Activated CD8-positive, alpha-beta memory T cell treated with anti-CD3 and anti-CD28 coated beads, Interleukin-2, amount 50 U/mL, for 48 hours (primary cell): ENCODE measurements at places on chromosomes 12 and 14.

GRCh38 chr14:74963178-74963704 is 7.8 kb upstream of the PGF start:
- no peak for DNase-seq

GRCh38 chr12:98238515-98239130 is 276.8 kb upstream of the TMPO start:
- no peak for DNase-seq

- DNase-seq, result no peak
Observed at GRCh38 chr14:38870296-38870836, 232.7 kb downstream of the SEC23A start.

DNA sequence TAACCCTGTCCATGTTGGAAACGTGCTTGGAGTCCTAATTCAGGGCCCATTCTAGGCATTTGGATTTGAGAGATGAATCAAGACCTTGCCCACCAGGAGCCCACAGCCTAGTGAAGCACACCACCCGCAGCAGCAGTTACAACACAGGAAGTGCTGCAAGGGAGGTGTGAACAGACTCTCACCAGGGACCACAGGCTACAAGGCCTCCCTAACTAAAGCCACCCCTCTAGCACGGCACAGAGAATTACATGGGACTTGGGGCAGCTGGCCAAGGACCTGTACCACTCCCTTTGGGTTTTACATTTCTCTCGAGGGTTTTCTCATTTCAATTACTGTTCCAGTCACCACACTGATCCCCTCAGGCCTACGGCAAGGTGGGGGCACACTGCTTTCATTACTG is 49.5 kb upstream of the FOXN3 start:
- DNase-seq, result peak; percentile 67

GRCh38 chr12:50727466-50727865 is 36.4 kb upstream of the ATF1 start:
- no peak for DNase-seq

DNA sequence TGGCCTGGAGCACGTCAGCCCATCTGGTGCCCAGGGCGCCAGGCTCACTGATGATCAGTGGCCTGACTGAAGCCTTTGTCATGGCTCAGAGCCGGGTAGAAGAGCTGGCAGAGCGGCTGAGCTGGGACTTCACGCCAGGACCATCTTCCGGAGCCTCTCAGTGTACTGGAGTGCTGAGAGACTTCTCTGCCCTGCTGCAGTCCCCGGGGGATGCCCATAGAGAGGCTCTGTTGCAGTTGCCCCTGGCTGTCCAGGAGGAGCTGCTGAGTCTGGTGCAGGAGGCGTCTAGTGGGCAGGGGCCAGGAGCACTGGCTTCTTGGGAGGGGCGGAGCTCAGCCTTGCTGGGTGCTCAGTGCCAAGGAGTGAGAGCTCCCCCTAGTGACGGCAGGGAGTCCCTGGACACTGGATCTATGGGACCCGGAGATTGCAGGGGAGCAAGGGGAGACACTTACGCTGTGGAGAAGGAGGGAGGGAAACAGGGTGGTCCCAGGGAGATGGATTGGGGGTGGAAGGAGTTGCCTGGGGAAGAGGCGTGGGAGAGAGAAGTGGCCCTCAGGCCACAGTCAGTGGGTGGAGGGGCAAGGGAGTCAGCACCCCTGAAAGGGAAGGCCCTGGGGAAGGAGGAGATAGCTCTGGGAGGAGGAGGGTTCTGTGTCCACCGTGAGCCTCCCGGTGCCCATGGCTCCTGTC is 2.0 kb downstream of the KHNYN start:
- DNase-seq, result peak; percentile 95

GRCh38 chr12:9032202-9032964 is 43.0 kb downstream of the KLRG1 start:
- no peak for DNase-seq

DNA sequence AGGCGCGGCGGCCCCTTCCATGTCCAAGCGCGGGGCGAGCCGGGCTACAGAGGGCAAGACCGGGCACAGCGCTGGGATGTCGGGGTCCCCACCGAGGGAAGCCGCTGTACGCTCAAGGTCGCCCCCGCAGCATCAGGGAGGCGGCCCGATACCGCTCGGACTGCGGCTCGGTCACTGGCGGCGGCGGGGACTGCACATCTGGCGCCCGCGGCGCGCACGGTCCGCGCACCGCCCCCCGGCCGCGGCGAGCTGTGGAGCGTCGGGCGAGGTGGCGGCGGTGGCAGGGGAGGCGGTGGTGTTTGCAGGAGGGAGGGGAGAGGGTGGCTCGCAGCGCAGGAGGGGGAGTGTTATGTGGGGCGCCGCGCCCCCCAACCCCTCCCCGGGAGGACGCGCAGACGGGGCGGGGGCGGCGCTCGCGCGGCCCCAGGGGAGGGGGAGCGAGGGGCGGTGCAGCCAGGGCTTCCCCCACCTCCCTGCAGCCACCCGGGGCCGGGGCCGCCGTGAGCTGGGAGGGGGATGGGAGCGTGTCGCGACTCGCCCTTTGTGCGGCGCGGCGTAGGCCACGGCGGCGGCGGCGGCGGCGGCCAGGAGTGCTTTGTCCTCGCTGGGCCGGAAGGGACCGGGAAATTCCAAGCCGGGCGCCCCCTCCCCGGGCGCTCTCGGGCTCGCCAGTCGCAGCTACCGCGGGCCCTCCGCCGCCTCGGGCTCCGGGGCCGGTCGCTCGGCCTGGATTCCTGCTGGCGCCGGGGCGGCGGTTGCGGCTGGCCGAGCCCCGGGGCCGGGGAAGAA is at the start of gene NUAK1:
NUAK1 (minus strand) TSS at position 322 of the 789 bp plus-strand sequence; CDS start at position 21, 301 bp downstream.
- DNase-seq, result peak; percentile 54

DNA sequence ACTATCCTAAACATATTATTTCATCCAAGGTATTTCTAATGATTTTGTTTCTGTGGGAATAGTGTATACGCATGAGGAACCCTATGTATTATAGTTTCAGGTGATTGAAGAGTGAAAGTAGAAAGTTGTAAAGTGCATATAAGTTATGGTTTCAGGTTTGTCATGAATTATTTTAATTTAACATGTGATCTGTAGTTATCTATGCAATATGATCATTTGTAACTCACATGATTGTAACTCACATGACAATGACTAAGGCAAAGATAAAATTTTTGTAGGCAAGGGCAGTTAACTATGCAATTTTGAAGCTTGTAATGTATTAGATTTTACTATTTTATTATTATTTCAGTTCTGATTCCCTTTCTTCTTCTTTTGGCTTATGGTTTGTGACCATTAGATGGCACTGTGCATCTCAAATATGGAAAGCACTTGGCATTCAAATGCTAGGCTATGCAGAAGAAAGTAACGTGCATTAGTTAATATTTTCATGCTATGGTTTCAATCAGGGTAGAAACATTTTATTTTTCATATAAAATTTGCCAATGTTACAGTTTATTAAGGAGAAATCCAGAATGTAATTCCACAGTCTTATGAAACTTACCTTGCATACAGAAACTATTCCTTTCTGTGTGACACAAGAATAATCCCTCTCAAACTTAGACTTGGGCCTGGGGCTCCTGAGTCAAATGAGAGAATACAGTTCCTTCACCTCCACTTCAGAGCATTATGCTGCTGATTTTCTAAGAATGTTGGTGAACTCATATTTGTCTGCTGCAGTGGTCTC is 15.8 kb upstream of the TMEM30B start:
- no peak for DNase-seq

GRCh38 chr12:96212456-96213375 is 18.5 kb downstream of the ELK3 start:
- peak; percentile 46 for DNase-seq

- no peak for DNase-seq
Observed at GRCh38 chr12:124083708-124084107, 110.7 kb downstream of the ZNF664 start.

DNA sequence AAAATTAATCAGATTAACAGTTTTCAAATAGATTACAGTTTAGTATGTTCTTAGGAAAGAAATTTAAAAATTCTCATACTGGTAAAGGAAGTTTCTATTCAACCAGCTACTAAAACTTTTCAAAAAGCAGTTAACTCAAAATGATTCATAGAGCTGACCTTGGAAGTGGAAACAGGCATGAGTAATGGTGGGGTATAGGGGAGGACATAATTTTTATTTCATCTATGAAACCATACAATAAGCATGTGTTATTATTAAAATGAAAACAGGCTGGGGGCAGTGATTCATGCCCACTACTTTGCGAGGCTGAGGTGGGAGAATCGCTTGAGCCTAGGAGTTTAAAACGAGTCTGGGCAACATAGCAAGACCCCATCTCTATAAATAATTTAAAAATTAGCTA is 73.0 kb downstream of the DNAI7 start:
- DNase-seq, result no peak

GRCh38 chr12:66726556-66726955 is 47.7 kb upstream of the GRIP1 start:
- DNase-seq, result no peak

GRCh38 chr14:101087614-101088394 is 184.3 kb upstream of the RTL1 start:
- peak; percentile 23 for DNase-seq

GRCh38 chr14:33612197-33612505 is 338.7 kb downstream of the EGLN3 start:
- no peak for DNase-seq

DNA sequence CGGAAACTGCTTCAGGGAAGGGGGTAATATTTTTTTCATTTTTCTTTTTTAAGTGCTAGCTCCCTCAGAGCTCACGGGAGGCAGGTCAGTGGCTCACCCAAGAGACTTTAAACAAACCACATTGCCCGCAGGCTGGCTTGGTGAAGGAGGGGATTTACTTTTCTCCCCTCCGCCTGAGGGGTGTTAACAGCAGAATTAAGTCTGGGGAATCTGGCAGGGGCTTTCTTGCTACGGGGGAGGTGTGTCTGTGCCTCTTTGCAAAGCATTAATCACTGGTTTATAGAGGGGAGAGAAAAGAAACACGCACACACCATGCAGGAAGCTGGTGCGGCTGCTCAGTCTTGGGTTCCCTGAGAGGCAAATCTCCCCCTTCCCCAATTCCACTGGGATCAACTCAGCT is 26.2 kb upstream of the TBX3 start:
- DNase-seq, result no peak

GRCh38 chr12:105848286-105848685 is 290.5 kb downstream of the NUAK1 start:
- DNase-seq, result no peak

DNA sequence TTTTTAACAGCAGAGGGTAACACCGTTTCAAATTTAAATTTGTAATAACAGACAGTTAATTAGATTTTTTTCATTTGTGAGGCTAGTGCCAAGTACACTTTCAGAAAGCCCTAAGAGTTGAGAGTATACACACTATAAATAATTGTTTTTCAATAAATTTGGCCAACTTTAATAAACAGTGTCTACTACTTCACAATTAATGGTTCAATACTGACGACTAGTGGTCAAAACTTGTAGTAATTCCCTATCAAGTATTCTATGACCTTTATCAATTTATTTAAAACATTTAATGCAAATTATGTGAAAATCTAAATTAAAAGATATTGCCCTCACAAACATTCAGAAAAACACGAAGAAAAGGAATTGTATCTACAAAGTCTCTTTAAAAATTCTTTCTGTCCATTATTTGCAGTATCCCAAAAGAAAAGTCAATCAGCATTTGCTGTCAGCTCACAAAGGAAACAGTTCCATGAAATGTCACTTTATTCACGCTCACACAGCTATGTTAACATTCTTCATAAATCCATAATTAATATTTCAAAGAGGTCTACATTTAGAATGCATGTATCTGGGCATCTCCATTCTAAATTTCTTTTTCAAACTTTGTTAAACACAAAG is 91.2 kb downstream of the CEP128 start:
- no peak for DNase-seq

DNA sequence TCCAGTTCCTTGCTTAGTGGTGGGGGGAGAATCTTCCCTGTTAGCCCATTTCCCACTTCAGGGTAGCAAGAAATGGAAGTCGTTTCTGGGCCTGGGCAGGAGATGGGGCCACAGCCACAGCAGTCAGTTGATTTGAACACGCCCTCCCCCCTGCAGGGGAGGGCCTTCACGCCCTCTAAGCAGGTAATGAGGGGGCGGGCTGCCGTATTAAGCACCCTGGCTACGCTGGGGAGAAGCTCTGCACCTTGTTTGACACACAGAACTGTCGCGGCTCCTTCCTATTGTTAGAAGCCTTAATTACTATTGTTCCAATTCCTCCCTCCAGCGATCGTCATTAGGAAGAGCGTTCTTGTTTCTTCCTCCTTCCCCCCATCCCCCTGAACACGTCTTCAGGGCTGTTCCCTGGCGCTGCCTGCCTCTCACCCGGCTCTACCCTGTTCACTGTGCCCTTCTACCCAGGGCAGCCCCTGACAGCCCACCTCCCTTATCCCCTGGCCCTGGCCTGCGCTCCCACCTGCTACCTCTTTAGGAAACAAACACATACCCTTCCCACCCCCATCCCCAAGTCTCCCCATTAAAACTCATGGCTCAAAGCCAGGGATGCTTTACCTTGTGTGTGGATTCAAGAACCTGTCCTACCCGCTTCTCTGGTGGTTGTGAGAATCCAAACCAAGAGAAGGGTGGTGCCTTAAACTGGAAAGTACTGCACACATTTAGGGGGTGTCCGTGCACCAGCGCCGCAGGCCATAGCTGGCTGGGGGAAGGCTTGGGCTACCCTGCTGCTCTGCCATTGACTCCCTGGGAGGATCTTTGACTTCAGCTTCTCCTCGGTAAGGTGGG is 137.6 kb downstream of the TSPAN9 start:
- no peak for DNase-seq

GRCh38 chr14:80323038-80323665 is 111.8 kb upstream of the DIO2 start:
- no peak for DNase-seq

GRCh38 chr12:40742041-40742440 is 49.8 kb downstream of the CNTN1 start:
- no peak for DNase-seq

DNA sequence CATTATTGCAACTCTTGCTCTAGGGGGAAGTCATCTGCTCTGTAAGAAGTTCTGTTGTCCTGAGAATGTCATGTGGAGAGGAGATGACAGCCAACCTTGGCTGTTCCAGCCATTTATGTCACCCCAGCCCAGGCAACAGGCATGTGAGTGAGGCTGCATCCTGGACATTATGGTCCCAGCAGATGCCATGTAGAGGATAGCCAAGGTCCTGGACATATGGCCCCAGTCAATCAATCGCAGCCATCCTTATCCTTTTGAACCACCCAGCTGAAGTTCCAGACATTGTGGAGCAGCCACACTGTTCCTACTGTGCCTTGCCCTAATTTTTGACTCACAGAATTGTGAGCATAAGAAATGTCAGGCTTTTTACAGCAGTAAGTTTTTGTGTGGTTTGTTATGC is 84.9 kb downstream of the AVPR1A start:
- no peak for DNase-seq

DNA sequence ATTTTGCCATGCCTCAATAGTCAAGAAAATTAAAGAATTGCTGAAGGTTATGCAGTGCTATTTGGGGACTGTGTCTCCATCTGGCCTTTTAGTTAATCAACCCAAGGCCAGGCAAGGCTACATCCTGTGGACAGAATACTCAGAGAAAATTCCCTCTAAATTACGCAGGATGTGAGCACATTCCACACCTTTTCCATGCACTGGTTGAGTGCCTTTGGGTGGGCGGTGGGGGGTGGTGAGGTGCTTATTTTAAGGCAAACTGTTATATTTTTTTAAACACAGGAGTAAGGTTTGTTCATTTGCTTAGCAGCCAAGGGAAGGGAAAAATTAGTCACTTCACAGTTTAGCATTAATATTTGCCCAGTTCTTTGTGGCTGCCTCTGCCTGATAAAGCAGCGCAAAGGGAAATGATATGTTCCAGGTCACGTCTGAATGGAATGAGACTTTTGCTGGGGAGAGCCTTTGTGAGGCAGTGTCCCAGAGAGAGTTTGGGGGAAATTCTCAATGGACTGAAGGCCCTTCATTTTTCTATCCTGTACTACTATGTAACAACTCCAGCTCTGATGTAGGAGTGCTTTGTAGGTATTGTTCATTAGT is 17.2 kb upstream of the KCNA5 start:
- no peak for DNase-seq
